ENCODE measurements at places on chromosomes 13 and 19.
A peak's percentile ranks its signal among the peaks of the same experiment; 100 is the strongest.

DNA sequence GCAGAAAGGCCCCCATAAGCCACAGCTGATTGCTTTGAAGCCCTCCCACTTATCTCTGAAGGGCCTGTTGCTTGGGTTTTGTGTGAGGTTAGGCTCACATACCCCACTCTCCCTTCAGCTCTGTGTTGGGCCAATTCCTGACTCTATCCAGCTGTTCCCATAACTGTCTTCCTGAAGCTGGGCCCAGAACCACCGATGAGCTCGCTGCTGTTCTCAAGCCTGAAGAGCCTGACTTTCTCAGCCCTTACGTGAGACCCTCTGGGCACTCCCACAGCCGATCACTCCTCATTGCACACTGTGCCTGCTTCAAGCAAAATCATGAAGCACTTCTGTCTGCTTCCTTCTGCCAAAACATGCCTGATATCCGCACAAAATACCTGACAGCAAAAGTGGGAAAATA is 124.1 kb downstream of the CRYL1 start:
- DNase-seq: no peak

- no peak for DNase-seq
Observed at GRCh38 chr13:112969692-112970338, 801 bp downstream of the MCF2L start.

GRCh38 chr13:38223089-38223488 is 126.6 kb upstream of the UFM1 start:
- no peak for DNase-seq

DNA sequence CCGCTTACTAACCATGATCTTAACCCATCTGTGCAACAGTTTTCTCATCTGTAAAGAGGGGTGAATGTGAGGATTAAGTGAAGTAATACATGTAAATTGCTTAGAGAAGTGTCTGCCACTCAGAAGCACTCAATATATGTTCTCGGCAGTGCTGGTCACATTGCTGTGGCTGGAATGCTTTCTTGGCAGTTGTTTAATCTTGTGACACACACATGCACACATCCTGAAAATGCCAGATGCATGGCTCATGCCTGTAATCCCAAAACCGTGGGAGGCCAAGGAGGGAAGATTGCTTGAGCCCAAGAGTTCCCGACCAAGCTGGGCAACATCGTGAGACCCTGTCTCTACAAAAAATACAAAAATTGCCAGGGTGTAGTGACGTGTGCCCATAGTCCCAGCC is 4.9 kb upstream of the DMKN start:
- DNase-seq: no peak

GRCh38 chr19:17406887-17407196 is 1.4 kb upstream of the BST2 start:
- DNase-seq: no peak

- DNase-seq: peak; percentile 73
Observed at GRCh38 chr19:14580623-14581237, 2.2 kb upstream of the CLEC17A start.

GRCh38 chr13:86954341-86954740 is 716.8 kb upstream of the SLITRK5 start:
- no peak for DNase-seq

DNA sequence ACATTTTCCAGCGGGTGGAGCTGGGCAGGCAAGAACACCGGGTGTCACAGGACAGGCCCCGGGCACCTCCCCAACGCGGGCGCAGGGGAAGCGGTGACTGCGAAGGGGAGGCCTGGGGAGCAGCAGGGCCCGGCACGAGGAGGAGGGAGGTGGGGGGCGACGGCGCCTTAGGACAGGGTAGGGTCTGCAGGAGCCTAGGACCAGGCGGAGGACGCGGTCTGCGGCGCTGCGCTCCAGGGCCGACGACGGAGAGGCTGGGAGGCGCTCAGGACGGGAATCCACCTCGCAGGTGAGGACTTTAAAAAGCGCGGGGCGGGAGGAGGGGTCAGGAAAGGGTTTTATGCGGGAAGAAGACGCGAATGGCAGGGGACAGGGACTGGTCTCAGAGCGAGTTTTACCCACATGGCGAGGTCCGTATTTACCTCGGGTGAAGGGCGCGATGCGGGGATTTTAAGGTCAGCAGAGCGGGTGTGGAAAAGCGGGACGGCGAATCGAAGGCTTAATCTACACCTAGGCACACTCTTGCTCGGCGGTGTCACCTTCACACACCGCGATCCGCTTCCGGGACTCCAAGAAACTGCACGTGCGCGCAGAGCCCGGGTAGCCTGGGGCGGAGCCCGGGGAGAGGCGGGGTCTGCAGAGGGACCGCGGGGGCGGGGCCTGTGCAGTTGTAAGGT is 13.5 kb downstream of the ERVV-2 start:
- no peak for DNase-seq

DNA sequence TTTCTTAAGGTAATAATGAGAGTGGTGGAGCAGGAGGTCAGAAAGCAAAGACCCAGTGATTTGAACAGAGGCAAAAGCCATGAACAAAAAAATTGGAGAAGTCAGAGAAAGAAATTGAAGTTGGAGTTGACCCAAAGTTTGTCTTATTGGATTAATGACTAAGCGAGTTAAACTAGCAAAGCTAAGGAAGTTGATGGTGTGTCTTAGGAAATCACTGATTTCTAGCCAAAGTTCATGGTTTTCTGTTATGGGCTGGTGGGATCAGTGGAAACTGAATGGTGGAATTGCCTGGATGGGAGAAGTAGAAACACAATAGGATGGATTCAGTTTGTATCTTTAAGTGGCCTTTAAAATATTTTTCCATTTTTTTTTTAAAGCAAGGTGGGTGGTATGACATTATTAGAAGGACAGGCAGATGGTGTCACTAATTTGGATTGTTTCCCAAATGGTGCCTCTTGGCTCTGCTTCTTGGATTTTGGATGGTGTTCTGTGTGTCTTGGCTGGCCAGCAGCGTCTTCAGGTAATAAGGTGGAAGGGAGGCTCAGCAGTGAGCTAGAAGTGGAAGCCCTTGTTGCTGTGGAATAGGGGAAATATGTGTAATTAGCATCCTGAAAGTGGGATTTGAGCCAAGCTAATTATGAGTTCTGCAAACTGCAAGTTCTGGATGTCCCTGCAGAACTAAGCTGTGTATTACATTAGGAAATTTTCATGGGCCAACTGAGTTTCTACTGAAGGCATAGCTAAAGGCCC is 302.9 kb downstream of the LMO7 start:
- DNase-seq: no peak

- DNase-seq: no peak
Observed at GRCh38 chr13:109720758-109721184, 65.6 kb downstream of the IRS2 start.

GRCh38 chr19:32122258-32122657 is 223.2 kb upstream of the ZNF507 start:
- DNase-seq: no peak

DNA sequence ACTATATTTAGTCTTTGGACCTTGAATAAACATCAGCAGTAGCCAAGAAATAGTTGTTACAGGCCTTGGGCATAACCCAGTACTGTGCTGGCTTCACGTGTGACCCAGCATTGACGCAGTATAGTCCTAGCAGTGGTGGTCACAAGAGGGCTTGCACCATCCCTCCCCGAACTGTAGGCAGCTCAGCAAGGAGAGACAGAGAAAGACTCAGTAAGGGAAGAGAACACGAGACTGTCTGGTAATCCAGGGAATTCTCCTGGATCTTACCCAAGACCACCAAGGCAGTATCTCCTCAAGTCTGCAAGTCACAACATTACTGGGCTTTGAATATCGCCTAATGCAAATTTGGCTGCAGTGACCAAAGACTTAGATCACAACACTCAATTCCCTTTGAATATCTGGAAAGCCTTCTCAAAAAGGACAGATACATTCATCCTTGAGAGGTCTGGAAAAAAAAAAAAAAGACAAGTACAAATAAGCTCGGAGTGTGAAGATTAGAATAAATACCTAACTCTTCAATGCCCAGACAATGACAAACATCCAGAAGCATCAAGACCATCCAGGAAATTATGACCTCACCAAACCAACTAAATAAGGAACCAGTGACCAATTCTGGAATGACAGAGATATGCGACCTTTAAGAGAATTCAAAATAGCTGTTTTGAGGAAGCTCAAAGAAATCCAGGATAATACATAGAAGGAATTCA is 39.7 kb downstream of the CAB39L start:
- DNase-seq: no peak

- no peak for DNase-seq
Observed at GRCh38 chr13:103878891-103879605, 812.8 kb upstream of the SLC10A2 start.

DNA sequence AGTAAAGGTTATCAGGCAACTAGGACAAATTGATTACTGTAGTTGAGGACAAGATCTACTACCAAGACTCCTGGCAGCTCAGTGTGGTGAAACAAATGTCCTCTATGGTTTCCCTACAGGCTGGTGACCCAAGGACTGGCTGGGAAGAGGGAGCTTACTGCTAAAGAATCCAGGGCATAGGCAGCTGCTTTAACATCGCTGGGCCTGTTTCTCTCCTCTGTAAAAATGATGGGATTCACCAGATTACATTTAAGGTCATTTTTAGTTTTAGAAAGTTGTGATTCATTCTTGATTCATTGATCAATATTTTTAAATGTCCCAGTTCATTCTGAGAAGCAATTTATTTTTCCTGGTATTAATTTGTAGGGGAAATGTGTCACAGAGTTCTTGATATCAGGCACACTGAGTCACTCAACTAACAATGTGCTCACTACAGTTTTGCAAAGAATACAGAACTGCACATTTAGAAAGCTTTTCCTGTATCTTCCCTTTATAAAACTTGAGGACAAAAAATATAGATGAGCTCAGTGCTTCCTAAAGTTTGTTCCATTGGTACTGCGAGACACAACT is 19.6 kb upstream of the FAM124A start:
- DNase-seq: no peak

DNA sequence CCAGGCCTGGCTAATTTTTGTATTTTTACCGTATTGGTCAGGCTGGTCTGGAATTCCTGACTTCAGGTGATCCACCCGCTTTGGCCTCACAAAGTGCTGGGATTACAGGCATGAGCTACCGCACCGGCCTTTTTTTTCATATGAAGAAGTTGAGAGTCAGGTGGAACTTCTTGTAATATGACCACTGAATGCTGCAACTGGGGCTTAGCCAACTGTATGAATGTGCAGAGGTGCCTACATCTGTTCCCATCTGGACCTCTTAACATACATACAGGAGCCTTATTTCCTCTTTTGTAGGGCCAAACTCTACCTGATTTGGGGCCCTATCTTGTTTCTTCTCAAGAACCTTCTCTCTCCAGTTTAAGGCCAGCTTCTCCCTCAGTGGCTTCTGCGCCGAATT is 11.9 kb upstream of the GGACT start:
- DNase-seq: no peak

- DNase-seq: no peak
Observed at GRCh38 chr13:26046639-26047038, 5.2 kb downstream of the SHISA2 start.

DNA sequence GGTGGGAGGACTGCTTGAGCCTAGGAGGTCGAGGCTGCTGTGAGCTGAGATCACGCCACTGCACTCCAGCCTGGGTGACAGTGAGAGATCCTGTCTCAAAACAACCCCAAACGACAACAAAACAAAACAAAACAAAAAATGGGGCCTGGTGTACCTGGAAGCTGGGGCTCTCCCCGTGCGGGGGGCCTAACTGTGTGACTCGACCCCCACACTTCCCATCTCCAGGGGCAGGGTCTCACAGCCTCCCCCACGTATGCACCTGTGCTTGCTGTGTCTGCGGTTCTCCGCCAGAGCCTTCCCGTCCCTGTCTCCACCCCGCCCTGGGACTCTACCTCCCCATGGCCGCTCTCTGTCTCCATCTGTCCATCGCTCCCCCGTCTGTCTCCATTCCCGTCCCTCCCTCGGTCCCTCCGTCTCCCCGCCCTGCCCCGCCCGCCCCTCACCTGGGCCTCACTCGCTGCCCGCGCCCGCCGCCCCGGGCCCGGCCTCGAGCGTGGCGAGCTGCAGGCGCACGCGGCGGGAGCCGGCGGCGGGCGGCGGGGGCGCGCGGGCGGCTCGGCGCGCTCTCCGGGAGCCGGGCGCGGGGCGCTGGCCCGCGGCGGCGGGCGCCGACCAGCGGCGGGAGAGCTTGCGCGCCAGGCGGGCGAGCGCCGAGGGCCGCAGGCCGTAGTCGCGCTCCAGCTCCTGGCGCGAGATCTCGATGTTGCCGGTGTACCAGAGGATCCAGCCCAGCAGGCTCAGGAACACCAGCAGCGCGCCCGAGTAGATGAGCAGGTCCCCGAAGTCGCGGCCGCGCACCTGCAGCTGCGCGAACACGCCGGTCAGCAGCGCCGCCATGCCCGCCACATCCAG is 587 bp downstream of the TMEM238 start:
- DNase-seq: peak; percentile 48

- DNase-seq: no peak
Observed at GRCh38 chr19:18776736-18777135, 14.4 kb downstream of the COMP start.

- no peak for DNase-seq
Observed at GRCh38 chr19:49488046-49488862, 846 bp downstream of the RPL13A start.

DNA sequence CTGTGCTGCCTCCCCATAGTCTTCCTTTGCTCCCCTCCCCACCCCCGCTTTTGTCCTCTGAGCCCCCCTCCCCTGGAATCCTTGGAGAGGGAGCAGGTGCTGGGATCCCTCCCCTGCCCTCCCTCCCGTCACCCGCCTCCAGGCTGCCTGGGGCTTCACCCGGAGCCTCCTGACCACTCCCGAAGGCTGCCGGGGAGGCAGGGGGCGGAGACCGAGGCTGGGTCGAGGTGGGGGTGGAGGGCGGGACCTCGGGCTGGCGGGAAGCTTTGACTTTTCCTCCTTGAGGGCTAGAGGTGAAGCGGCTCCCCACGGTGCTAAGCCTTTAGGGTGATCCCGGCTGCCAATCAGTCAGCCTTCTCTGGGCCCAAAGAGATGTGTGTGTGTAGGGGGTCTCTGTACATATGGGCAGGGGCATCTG is 1.5 kb downstream of the KMT5C start:
- peak; percentile 58 for DNase-seq

DNA sequence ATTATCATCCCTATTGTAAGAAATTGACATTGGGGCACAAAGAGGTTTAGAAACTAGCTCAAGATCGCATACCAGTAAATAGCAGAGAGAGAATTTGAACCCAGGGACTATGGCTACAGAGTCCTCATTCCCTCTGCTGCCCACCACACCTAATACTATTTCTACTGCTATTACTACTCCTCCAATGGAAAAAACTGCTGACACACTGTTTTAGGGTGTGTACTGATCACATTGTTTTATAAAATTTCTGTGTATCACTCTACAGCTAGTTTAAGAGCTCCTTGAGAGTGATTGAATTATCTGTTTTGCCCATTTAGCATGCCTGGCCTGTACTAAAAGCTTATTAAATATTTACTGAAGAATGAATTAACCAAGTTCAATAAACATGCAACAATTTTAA is 552.4 kb downstream of the GPC5 start:
- DNase-seq: no peak

GRCh38 chr19:53004242-53004641 is 9.5 kb upstream of the ERVV-1 start:
- DNase-seq: no peak

DNA sequence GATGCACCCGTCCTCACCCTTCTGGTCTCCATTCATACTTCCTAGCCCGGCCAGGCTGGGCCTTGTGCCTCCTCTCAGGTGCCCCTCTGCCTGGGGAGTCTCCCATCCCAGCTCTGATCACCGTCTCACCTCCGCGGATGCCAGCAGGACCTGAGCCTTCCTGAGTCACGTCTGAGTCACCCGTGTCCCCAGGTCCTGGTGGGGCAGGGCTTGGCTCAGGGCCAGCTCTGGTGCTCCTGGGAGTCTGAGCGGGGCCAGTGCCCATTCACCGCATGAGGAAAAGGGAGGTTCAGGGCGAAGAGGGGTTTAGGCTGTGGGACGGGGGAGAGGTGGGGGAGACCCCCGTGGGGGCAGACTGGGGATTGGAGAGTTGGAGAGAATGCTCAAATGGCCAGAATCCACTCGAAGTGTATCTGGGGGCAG is 593 bp downstream of the ATP8B3 start:
- peak; percentile 41 for DNase-seq

GRCh38 chr19:33241530-33242101 is 16.0 kb upstream of the SLC7A10 start:
- peak; percentile 25 for DNase-seq
